ENCODE measurements at places on chromosomes 12 and 14.
A peak's percentile ranks its signal among the peaks of the same experiment; 100 is the strongest.

GRCh38 chr14:76080025-76080424 lies 71.7 kb upstream of the GPATCH2L start:
- no peak for DNase-seq

- DNase-seq = no peak
These were observed 411.0 kb downstream of the NELL2 start for GRCh38 chr12:44465139-44465538.

GRCh38 chr12:5036031-5036430 lies 7.6 kb upstream of the KCNA5 start:
- no peak for DNase-seq

DNA sequence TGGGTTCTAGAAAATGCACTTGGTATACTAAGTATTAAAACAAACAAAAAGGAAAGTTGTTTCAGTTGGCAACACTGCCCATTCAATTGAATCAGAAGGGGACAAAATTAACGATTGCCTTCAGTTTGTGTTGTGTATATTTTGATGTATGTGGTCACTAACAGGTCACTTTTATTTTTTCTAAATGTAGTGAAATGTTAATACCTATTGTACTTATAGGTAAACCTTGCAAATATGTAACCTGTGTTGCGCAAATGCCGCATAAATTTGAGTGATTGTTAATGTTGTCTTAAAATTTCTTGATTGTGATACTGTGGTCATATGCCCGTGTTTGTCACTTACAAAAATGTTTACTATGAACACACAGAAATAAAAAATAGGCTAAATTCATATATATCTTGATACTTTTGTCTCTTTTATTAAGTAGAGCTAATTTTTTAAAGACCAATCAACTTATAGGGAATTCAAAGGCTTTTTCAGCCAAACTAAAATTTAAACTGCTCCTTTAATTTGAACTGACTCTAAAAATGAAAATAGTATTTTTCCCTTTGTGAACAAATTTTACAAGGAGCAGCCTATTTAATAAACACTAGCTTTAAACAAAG lies 2.8 kb downstream of the FOXG1 start:
- DNase-seq = no peak

GRCh38 chr12:113825705-113826104 lies 140.4 kb downstream of the RBM19 start:
- DNase-seq = no peak

- DNase-seq = peak; percentile 48
These were observed 26.9 kb downstream of the ZFC3H1 start for GRCh38 chr12:71636704-71637115.

GRCh38 chr14:95162641-95163040 lies 5.3 kb upstream of the DICER1 start:
- no peak for DNase-seq

GRCh38 chr12:115455268-115455681 lies 771.3 kb upstream of the TBX3 start:
- DNase-seq = no peak

- DNase-seq = no peak
These were observed 40.5 kb downstream of the ESR2 start for GRCh38 chr14:64253672-64254071.

- DNase-seq = no peak
These were observed 28.4 kb downstream of the SLC7A8 start for GRCh38 chr14:23154964-23155587.

DNA sequence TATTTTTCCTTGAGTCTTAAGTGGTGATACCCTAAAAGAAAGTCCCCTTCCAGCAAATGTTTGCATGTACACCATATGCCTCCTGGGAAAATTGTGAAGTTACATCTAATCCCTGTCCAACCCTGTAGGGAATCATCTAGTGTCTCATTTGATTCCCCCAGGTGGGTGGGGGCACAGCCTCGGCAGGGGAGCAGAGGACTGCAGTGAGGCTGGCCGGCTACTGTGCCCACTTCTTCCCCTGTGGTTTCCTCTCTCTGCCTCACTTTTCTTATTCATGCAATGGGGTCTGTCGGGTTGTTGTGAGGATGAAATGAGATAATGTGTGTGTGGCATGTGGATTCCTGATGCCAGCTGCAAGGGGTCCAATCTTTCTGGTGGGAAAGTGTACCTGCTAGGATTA lies 6.0 kb downstream of the PAPLN start:
- no peak for DNase-seq

GRCh38 chr12:19957308-19958125 lies 410.8 kb upstream of the PDE3A start:
- no peak for DNase-seq

GRCh38 chr12:27340971-27341370 lies 8.3 kb downstream of the BMAL2 start:
- no peak for DNase-seq

GRCh38 chr14:94582199-94582750 lies 1.0 kb downstream of the SERPINA5 start:
- DNase-seq = no peak

DNA sequence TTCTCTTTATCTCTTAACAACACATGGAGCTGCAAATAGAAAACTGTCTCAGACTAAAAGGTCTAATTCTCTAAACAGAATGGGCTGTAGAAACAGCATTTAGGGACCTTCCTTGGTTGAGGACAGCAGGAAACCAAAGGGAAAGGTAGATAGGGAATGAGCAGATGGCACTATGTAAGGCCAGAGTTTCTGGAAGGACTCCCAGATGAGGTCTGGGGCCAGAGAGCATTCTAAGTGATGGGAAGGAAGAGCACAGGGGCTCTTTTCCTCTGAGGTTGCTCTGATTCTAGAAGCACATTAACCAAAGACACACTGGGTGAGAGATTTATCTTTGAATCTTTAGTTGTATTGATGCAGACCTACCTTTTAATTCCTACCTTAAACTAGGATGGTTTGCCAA lies 79.4 kb downstream of the TPH2 start:
- no peak for DNase-seq

DNA sequence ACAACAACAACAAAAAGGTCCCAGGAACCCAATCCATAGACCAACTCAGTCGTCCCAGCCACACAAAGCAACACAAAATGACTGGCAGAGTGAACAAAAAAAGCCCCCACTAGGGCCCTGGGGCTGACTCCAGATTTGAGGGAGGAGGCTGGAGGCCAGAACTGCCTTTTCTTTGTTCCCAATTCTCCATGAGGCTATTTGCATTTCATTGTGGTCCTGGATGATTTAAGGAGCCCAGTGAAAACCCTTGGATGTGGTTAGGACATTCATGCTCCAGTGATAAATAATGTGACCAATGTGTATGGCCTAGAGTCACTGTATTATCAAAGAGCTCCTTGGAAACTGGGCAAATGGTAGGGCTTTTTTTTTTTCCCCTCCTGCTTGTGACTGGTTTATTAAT lies 192.9 kb downstream of the NUAK1 start:
- no peak for DNase-seq

GRCh38 chr14:99777951-99778350 lies 15.3 kb upstream of the EML1 start:
- DNase-seq = no peak

DNA sequence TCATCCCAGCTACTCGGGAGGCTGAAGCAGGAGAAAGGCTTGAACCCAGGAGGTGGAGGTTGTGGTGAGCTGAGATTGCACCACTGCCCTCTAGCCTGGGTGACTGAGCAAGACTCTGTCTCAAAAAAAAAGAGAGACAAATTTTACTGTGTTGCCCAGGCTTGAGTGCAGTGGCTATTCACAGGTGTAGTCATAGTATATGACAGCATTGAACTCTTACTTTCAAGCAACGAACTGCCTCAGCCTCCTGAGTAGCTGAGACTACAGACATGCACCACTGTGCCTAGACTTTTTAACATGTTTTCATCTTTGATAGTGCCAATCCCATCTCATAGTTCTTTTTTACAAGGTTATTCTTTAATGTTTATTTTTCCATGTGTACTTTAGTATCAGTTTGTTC lies 13.7 kb downstream of the ARID2 start:
- DNase-seq = no peak

DNA sequence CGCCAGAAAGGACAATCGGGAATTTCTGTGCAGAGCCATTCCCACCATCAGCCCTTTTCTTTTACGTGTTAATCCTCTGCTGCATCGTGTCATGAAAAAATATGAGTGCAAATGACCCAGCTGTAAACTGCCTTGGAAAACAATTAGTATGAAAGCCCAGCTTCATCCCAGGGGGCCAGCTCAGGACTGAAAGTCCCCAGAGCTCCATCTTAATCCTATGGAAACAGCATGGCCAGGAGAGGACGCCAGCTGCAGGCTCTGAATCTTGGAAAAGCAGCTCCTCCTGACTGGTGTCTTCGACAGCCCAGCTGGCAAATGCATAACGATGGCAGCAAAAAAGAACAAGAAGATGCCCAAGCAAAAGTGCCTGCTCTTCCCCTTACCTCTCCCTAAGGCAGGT lies 191.5 kb downstream of the NTF3 start:
- DNase-seq = no peak

GRCh38 chr14:86442135-86442534 lies 912.2 kb downstream of the FLRT2 start:
- DNase-seq = no peak

DNA sequence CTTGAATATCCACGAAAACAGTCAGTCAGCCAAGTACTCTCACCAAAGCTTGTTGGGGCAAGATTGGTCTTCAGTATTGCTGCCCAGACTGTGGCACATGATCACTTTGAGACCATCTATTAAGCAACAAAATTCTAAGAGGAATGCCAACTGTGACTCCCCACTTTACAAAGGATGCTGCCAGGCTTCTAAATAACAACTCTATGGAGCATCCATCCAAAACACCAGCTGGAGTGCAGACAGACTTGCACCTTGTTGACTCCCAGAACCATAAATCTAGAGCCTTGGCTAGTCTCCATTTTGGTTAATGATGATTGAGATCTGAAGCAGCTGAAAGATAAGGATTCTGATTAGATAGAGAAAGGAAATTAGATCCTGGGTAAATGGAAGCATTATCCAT lies 132.8 kb downstream of the DIO2 start:
- peak; percentile 77 for DNase-seq

DNA sequence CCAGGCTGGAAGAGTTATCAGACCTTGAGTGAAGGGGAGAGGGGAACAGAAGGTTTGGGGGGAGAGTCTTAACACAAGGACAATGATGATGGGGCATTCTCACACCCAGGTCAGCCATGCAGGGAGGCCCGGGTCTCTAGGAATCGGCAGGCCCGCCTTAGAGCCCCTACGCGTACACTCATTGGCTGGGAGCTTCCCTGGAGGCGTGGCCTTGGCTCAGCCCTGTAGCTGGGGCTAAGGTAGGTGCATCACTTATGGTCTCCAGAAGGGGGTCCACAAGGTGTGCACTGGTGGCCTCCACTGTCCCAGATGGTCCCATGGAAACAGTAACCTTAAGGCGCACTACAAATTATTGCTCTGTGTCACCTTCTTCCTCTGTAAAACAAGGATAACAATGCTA lies 660.1 kb downstream of the MED13L start:
- DNase-seq = no peak

- no peak for DNase-seq
These were observed 13.3 kb upstream of the TBX3 start for GRCh38 chr12:114697243-114697716.

- no peak for DNase-seq
These were observed 91.6 kb downstream of the TESC start for GRCh38 chr12:117007577-117007976.

Measured in NCI-H1105 (cell line).